DMS 273 treated with DMSO at 0.1 percent for 48 hours (cell line): ENCODE measurements at places on chromosomes 11 and 22.

GRCh38 chr11:100543386-100543785 lies 143.7 kb upstream of the ARHGAP42 start:
- no peak for DNase-seq

- no peak for DNase-seq
Observed at GRCh38 chr11:133943950-133944698, 12.6 kb downstream of the IGSF9B start.

GRCh38 chr11:1476940-1477736 lies 9.4 kb downstream of the MOB2 start:
- DNase-seq = no peak

- no peak for DNase-seq
Observed at GRCh38 chr22:26170112-26170492, 840 bp downstream of the SEZ6L start.

DNA sequence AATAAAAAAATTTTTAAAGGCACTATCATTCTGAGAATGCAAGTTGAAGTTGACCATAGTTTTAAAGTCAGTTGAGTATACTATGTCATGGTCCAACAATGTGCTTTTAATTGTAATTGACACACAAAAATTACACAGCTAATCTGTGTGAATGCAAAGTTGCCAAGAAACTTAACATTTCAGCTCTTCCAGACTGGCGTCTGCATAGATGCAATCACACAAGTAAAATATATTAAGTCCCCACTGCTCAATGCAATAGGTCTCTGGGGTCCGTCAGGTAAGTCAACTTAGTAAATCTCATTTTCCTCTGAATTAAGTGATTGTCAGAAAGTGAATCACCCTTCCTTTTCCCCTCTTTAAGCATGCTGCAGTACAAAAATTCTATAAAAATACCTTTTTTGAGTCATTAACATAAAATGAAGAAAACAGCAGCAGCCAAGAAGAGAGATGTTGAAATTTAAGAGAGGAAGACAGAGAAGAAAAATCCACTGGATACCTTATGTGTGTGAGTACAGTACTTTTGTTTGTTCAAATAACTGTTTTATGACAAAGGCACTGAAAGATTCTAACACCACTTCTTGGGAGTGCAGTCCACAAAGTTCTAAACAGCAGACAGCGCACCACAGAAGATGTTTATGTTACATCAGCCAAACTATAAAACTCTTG lies 5.1 kb downstream of the FZD4 start:
- no peak for DNase-seq

DNA sequence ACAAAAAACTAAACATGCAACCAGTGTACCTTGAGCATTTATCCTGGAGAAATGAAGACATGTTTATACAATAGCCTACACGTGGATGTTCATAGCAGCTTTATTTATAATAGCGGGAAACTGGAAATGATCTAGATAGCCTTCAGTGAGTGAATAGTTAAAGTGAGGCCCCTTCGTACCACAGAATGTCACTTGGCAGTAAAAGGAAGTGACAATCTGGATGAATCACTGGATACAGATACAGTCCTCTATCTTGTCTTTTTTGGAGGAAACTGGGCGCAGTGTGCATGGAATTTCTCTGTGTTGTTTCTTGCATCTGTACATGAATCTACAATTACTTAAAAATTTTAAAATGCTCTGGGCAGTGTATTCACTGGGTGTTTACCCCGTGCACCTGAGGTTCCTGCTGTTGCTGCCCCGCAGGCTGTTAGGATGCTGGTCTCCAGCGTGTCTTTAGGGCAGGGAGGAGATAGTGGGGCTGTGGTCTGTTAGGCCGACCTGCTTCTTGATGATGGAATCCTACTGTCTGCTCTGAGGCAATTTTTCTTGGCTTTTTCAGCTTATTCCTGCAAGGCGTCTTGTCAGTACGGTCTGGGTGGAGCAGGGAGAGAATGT lies 23.2 kb downstream of the DERL3 start:
- DNase-seq = no peak

DNA sequence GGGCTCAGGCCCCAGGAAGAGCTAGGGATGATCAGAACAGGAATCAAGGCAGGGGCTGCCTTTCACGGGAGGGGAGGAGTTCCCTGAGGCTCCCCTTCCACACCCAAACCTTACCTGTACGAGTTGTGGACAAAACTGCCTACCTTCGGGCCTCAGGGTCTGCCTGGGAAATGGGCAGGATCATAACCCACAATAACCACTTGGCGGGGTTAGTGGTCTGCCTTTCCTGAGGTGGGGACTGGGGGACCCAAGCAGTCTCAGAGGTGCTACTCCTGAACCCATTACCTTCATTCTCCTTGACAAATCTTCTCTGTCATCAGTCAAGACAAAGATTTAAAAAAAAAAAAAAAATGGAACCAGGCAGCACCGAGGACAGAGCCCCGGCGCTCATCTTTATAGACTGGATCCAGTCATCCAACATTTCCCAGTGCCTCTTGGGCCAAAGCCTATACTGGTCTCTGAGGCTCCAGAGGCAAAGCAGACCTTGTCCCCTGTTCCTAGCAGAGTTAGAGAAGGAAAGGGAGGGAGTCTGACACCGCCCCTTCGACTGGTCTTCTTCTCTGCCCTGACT lies 14.2 kb downstream of the P2RY6 start:
- DNase-seq = no peak

- DNase-seq = no peak
Observed at GRCh38 chr22:37160027-37160426, 10.3 kb upstream of the IL2RB start.

- DNase-seq = no peak
Observed at GRCh38 chr22:43000441-43001175, 14.3 kb downstream of the PACSIN2 start.

GRCh38 chr11:18209058-18209457 lies 27.5 kb downstream of the SAA4 start:
- no peak for DNase-seq
